GM19239 (cell line): ENCODE measurements at places on chromosomes 5 and 9.

- DNase-seq, result no peak
Observed at GRCh38 chr9:86488794-86489193, 134.6 kb upstream of the TUT7 start.

DNA sequence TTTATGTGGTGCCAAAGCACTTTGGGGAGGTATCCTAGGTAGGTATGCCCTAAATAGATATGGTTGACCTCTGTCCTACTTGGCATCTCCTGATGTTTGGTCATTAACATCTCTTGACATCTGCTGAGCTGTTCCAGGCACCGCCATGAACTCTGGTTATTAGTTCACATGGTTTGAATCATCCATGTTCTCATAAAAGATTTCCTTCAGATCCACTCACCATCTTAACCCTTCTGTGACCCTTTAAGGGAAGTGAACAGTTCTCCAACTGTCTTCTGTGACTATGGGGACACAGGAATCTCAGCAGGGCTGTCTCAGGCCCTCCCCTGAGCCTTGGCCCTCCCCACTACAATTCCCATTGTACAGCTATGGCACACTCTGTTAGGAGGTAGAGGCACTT is 167.7 kb downstream of the CDH6 start:
- no peak for DNase-seq

GRCh38 chr9:128142061-128142460 is 7.2 kb upstream of the LCN2 start:
- DNase-seq, result no peak

DNA sequence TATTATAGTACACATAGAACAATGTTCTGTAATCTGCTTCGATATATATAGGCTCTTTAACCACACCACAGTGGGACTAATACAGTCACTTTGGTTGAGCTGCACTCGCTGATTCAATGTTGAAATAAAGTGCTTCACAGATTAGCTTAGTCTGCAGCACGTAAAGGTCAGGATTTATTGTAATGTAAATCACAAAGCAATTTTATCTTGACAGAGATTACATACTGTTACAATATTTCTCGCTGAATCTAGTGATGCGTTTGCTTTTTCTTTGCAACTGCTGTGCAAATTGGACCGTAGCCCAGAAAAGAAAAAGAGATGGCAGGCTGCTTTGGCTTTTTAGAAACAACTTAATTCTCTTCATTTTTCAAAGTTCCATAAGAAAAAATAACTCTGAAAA is 52.9 kb downstream of the CETN3 start:
- no peak for DNase-seq

DNA sequence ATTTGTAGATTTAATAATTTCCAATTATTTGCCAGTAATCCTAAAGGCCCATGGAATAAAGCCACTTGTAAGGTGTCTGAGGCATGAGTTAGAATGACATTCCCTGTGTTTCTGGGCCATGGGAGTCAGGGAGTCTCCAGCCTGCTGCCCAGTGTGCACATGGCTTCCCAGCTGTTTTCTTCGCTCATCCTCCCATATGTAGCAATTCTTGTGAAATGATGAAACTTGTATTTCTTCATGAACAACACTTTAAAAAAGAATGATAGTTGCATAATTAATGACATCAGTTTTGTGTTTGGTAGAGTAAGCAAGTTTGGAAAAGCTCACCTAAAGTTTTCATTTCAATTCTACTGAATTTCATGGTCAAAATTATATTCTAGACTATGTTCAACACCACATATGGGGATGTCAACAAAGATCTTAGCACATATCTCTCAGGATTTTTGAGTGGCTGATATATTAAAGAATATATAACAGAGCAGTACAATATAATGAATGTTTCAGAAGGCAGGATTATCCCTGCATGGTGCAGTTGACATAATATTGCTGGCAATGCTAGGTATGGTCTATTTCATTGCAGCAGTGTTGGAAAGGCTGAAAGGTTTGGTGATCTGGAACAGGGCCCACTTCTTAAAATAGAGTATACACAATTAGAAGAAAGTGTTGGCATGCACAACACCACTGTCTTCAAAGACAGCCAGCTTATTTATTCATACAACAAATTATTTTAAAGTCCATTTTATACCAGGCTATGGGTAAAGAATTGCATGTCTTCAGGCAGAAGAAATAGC is 44.7 kb downstream of the GRIN3A start:
- DNase-seq, result no peak

DNA sequence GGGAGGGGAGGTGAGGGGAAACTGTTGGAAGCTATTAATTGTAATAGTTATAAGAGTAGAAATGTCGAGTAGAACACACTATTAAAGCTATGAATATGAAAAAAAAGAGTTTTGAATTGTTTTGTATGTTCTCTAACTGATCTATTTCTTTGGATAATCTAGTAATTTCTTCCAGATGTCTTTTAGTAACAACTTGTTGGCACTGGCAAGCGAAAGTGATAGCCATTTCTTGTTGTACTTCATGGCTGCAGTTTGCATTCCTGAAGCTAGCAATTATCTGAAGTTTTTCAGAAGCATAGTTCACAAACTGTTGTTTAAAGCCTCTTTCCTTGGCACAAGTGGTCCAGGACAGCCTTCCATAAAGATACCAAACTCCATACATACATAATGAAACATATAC is 49.4 kb upstream of the SPATA31C2 start:
- DNase-seq, result no peak

- DNase-seq, result no peak
Observed at GRCh38 chr5:17224858-17225511, 7.6 kb downstream of the BASP1 start.

DNA sequence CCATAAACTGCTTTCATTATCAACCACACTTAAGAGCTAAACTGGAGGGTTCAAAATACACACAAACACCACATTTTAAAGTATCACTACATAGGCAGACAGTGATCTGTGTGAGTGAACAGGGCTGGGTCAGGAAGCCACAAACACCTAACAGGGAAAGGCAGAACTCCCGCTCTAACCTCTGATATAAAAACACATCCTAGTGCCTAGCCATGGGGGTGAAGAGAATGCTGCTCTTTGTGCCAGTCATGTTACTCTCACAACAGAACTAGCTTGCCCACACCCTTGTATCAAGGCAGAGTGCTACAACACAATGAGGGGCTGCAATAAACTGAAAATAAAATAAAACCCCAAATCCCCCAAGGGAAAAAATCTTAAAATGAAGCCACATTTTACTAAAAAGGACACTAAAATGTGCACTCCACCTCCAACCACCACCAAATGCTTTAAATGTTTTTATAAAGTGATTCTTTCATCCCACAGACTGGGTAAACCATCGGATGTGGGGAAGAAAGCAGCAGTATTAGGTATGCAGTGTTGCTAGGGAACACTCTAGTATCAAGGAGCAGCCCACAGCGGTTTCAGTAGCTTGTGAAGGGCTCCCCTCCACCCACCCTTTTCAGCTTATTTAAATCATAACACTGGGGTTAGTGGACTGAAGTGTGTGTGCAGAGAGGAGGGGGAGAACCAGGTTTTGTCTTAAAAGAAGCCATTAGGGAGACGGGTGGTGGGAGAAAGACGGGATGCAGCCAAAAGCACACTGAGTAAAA is 64.5 kb downstream of the TMEM161B start:
- DNase-seq, result no peak

GRCh38 chr5:168683247-168683926 is 104.2 kb upstream of the PANK3 start:
- DNase-seq, result no peak

- no peak for DNase-seq
Observed at GRCh38 chr9:131784748-131785501, 45.0 kb upstream of the RAPGEF1 start.

GRCh38 chr5:124743602-124744169 is 2.8 kb downstream of the ZNF608 start:
- no peak for DNase-seq

- no peak for DNase-seq
Observed at GRCh38 chr9:68555437-68556150, 14.9 kb upstream of the TMEM252 start.

- no peak for DNase-seq
Observed at GRCh38 chr5:107680099-107680498, 9.4 kb upstream of the EFNA5 start.

GRCh38 chr9:102642651-102643050 is 352.5 kb upstream of the CYLC2 start:
- no peak for DNase-seq

GRCh38 chr5:10304932-10305331 is 2.8 kb downstream of the CMBL start:
- DNase-seq, result no peak

DNA sequence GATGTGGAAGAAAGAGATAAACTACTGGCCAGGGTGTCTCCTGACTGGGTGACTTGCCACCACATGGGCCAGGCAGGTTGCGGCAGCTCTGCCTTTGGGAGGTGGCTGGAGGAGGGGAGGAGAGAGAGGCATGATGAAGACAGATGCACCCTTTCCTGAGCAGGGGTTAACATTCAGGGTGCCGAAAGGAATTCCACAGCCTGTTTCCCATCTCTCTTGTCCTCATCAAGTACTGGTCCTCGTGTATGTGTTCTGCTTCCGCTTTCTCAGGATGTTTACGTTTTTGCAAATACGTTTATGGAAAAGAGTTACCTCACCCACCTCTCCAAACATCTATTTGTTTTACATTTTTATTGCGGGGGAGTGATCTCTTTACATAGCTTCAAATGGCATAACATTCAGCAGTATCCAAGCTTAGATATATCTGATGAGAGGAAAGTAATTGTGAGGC is 73.4 kb downstream of the C9orf85 start:
- no peak for DNase-seq

DNA sequence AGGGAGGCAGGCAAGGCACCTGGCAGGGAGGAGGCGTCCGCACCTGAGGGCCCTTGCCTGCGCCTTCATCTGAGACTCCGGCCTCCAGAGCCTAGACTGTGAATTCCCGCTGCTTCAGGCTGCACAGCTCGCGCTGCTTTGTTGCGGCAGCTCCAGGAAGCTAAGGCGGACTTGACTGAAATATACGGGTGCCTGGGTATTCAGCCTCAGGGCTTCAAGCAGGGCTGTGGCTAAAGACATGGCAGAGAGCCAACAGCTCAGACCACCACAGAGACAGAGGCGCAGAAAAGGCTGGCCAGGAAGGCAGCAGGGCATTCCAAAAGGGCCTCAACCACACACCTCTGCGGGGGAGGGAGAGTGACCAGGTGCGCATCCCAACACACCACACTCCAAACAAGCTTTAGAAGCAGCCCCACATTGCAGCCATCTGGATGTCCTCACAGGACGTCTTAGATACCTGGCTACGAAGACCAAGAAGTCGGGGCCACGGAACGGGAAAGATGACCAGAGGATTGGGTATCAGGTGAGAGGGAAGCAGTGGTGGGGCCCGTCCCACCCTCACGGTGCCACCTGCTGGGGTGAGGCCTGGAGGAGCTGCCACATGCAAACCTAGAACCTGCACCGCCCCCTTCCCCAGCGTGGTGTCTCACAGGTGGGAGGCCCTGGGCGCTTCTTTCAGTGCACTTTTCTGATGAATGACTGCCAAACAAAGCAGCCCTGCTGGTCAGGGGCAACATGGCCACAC is 1.7 kb upstream of the DPH7 start:
- no peak for DNase-seq

GRCh38 chr5:168944004-168944403 is 356.9 kb downstream of the SLIT3 start:
- no peak for DNase-seq

GRCh38 chr5:146426305-146426704 is 20.8 kb upstream of the TCERG1 start:
- DNase-seq, result no peak

DNA sequence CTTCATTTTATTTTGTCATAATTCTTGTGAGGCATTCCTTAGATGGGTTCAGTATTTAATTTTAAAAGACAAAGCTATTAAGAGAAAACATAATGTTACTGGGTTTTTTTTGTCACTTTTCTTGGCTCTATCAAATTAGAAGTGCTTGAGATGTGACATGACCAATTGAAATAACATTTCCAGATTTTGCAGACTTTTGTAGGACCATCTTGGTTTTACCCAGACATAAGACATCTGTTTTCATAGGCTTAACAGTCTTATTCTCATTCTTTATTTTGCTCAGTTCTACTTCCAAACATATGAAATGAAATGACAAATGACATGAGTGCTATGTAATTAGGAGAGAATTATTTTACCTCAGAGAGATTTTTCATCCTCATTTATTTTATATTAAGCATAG is 19.6 kb downstream of the GPR21 start:
- no peak for DNase-seq

- DNase-seq, result no peak
Observed at GRCh38 chr5:67971223-67971830, 244.2 kb upstream of the PIK3R1 start.

DNA sequence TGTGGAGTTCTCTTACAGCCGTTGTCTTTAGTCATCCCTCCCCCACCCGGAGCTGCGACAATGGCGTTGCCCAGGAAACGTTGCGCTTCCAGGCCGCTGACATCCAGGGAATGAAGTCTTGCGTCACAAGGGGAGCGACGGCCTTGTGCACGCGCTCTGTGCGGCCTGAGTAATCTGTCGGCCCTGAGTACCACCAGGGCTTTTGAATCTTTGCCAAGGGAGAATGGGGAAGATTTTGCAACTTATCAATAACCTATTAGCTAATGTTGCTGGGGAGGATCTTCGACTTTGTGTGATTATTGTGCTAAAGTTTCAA is at the start of gene SOX30:
Gene SOX30, minus strand, starts transcription at position 62 of the 316 bp plus-strand sequence. CDS start 360 bp downstream, outside the sequence.
- DNase-seq, result no peak

GRCh38 chr5:170603578-170604565 is 100.1 kb downstream of the KCNIP1 start:
- DNase-seq, result peak; percentile 43

GRCh38 chr9:91677331-91677730 is 253.7 kb upstream of the NFIL3 start:
- no peak for DNase-seq

GRCh38 chr9:92608909-92609445 is 61.0 kb downstream of the IPPK start:
- no peak for DNase-seq

DNA sequence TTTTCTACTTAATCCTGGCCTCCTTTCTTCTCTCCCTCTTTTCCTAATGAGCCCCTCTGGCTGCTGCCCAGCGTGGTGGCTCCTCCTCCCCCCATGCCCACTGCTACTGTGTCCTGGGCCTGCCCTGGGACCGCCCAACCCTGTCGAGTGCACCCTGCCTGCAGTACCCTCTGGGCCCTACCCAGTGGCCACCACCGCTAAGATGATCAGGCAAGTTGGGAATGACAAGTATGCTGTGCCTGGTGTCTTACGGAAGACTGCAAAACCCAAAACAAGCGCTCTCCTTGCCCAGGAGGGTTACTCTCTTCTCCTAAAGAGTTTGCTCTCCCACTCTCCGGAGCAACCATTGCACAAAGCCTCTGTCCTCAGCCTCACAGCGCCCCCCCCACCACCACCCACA is 273.7 kb downstream of the SYK start:
- no peak for DNase-seq

- peak; percentile 18 for DNase-seq
Observed at GRCh38 chr9:111891910-111892499, 4.6 kb upstream of the UGCG start.

DNA sequence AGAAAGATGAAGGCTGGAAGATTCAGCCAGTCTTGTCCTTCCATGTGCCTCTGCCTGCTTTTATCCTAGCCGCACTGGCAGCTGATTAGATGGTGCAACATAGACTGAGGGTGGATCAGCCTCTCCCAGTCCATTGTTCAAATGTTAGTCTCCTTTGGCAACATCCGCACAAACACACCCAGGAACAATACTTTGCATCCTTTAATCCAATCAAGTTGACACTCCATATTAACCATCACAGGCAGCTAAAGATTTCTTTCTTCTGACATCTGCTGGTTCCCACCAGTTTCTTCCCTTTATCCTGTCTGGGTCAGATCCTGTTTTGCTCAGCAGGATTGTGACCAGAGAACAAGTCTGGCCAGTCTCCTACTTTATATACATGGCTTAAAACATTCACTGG is 276.5 kb upstream of the TYRP1 start:
- DNase-seq, result no peak

GRCh38 chr9:18598969-18599368 is 125.0 kb downstream of the ADAMTSL1 start:
- no peak for DNase-seq

- no peak for DNase-seq
Observed at GRCh38 chr5:134245101-134245604, 19.3 kb upstream of the PPP2CA start.
